ENCODE measurements at places on chromosomes 11 and 22.

DNA sequence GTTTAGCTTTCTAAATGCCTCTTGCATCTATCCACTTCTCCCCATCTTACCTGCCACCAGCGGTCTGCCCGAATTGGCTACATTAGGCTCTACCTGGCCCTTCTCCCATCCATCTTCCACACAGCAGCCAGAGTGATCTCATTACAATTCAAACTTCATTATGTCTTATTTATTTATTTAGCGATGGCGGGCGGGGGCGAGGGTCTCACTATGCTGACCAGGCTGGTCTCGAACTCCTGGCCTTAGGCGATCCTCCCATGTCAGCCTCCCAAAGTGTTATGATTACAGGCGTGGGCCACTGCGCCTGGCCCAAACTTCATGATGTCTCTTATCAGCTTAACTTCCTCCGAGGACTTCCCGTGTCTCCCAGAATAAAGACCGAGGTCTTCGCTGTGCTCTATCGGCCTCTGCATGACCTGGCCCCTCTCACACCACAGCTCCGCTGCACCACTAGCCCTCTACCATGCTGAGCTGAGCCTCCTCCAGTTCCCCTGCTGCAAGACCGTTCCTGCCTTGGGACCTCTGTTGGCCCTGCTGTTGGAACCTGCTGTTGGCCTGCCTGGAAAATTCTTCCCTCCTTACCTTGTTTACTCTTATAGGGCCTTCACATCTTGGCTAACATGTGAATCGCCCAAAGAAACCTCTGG is 870 bp upstream of the CTTN start:
- peak; percentile 45 for DNase-seq

DNA sequence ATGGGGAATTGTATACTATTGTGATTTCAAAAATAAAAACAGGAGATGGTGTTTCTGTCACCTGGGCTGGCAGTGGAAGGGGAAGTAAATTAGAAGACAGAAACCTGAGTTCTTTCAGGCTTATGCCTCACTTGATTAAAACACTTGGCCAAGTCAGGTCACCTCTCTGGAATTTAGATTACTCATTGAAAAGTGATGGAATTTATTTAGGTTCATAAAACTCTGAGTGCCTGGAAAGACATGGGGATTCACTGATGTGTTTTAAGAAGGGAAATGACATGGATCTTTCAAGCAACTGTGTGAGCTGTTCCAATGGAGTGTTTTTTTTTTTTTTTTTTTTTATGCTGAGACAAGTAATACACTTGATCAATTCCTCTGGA is 400.1 kb downstream of the TMEM135 start:
- no peak for DNase-seq

DNA sequence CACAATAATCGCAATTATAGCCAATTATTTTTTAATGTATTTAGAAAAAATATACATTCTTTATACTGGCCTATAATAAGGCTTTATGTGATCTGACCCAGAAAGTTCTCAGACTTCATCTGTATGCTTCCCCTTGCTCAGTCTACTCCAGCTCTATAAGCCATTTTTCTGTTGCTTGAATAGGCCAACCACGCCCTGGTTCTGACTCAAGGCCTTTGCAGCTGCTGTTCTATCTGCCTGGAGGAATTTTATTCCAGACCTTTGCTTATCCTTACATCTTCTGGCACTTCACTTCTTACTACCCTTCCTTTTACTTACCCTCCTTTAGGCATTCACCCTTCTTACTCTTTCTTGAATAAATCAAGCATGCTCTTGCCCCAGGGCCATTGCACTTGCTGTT is 54.9 kb upstream of the PDE3B start:
- no peak for DNase-seq

DNA sequence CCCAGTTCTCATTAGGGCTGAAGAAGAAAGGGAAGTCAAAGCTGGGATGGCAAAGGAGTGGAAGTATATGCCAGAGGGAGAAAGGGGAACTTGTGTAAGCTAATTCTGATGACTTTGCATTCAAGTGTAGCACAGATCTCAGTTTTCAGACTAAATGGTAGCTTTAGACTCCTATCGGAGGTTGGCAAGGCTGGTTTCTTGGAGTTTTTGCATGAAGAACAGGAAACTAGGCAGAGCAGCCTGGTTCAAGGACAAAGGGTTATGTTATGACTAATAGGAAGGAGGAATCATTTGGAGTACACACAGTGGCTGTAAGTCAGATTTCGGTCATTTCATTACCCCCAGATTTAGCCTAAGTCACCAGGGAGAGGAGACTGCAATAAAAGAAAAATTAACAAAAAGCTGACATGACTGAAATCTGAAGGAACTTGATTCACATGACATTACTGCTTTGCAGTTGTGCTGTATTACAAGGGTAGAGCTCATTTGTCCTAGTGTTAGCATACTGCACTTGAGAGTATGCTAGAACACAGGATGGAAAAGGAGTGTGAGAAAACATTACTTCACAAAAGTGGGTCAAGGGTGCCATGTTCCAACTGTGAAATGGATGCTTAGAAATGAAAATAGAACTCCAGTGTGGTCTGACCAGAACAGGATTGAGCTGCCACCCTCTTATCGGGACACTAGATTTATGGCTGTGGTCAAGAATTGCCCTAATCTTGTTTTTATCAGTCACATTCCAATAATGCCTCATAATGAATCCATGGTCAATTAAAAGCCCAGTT is 23.6 kb downstream of the ADM start:
- peak; percentile 73 for DNase-seq

GRCh38 chr11:19956228-19956627 is 204.0 kb downstream of the DBX1 start:
- DNase-seq = no peak

Measured in RPMI7951 (cell line).